ENCODE measurements at places on chromosomes 1 and 21. TPM values are rescaled to one million over a fixed set of nuclear protein-coding genes. Genes with fewer than 3 reads are reported as not detected.

GRCh38 chr1:27605300-27605766, 1.4 kb upstream of the AHDC1 start:
- DNase-seq, result no peak

GRCh38 chr1:178324003-178324402, 172.8 kb downstream of the CLEC20A start:
- no peak for DNase-seq

DNA sequence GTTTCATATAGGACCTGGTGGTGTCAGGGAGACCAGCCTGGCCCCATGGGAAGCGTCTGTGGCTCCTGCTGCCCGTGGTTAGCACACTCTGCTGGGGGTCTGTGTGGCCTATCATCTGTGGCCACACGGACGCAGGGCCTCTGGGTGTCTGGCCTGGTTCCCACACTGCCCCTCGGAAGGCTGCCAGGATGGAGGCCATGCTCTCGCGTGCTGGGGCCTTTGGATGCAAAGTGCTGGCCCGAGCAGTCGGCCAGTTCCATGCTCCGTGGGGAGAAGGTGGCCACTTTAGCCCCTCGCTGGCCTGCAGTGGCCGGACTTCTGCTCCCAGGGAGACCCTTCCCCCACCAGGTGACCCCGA, 20.8 kb upstream of the LRRC3 start:
- DNase-seq, result no peak

The PLA2G2A gene
- not detected for total RNA-seq

The SCAMP3 gene
- 72.7 TPM for total RNA-seq

The RGS7 gene
- total RNA-seq, result not detected

The HDGF gene
- 173 TPM for total RNA-seq
